ENCODE measurements at places on chromosomes 4 and X.
A peak's percentile ranks its signal among the peaks of the same experiment; 100 is the strongest.

GRCh38 chr4:8318509-8318908 lies 49.0 kb downstream of the HTRA3 start:
- no peak for DNase-seq

DNA sequence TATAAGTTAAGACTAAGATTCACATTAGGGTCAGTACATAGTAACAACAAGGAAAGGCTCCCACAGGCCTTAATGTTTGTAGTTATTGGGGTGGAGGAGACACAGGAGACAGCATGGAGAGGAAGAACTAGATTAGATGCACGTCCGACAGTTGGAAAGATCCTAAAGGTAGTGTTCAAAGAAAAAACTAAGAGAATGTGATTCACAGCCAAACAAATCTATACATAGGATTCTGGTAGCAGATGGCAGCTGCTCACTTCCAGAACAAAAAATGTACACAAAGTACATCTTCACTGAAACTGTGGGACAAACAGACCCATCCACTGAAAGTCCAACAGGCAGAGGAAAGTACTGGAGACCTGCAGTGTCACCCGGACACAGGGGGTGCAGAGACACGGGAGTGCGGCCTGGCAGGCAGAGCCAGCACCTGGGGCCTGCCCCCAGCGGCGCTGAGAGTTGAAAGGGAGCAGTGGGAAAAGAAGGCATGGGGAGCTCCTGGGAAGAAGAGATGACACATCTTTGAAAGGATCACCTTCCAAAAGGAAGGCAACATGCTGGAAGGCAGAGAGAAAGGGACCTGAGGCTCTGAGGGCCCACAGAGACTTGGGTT lies 40.0 kb downstream of the NELFA start:
- DNase-seq: no peak

DNA sequence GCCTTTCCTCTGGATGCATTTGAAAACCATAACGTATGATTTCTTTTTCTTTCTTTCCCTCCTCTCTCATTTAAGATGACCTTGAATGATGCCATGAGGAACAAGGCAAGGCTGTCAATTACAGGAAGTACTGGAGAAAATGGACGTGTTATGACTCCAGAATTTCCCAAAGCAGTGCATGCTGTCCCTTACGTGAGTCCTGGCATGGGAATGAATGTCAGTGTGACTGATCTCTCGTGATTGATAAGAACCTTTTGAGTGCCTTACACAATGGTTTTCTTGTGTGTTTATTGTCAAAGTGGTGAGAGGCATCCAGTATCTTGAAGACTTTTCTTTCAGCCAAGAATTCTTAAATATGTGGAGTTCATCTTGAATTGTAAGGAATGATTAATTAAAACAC lies 142.8 kb downstream of the GRIA2 start:
- DNase-seq: peak; percentile 13

DNA sequence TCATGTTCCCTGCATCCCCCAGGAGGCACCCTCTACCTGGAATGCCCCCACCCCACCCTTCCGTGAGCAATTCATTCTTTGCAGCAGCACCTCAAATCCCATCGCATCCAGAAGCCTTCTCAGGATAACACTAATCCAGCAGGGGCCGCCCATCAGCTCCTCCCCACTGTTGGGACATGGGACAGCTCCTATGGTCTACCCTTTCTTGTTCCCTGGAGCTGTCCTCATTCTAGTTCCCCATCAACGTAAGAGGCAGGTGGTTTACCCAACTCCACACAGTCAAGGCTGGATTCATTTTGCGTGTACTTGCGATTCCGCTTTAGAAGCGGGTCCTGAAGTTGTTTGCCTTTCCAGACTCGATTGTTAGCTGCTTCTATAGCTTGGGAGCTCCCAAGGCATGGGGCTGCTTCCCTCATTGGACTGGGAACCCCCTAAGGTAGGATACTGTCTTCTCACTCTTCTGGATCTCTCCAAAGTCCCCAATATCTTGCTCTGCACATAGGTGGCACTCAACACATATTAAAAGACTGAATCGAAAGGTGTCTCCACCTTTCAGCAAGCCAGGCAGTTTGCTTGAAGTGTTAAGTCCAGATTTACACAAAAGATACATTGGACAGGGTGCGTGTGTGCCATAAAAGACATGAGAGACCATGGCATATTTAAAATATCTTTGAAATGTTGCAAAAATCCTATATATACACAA lies 942 bp upstream of the APLN start:
- no peak for DNase-seq

DNA sequence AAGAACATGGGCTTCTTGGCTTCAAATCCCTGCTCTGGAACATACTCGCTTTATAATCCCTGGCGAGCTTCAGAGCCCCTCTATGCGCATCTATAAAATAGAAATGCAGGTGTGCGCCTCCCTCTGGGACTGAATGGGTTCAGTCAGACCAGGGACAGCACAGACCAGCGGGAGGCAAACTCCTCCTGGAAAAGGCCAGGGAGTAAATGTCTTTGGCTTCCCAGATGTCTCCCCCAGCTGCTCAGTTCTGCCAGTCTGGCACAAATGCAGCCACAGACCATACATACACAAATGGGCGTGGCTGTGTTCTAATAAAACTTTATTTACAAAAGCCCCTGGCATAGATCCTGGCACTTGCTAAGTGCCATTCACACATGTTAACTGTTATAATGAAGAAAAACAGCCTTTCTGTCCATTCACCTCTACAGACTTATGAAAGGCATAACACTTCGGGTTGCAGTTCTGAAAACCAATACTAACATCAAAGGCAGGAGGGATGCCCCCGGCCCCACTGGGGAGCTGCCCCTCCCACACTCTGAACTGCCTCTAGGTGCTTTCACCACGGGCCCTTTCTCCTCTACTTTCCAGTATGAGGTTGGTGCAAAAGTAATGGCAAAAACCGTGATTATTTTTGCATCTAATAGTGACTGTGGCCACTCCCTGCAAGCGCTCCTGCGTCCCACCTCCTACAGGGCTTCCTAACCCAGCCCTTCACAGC lies 4.6 kb downstream of the JAKMIP1 start:
- DNase-seq: no peak

Measured in COLO829 (cell line).